SK-N-SH (cell line): ENCODE measurements at places on chromosomes 1 and 21.

GRCh38 chr1:26942656-26943055 lies 17.6 kb downstream of the KDF1 start:
- DNase-seq = no peak

DNA sequence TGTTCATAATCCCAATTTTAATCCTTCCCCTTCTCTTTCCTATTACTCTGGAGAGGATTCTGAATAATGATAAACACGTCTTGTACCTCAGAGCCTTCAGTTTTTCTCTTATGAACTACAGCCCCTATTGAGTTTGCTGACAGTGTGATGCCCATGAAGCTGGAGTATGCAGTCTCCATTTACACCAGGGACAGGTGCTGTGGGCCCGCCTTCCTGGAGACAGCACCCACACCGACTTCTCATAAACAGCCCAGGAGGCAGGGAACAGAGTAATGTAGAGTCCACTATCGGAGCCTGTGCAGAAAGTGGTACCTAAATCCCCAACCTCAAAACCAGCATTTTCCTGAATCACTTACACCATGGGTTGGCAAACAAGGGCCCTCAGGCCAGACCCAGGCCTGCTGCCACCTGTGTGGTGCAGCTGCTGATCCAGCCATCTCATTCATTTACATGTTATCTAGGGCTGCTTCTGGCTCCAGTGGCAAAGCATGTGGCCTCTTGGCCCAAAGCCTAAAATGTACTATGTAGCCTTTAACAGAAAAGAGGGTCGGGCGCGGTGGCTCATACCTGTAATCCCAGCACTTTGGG lies 95.1 kb upstream of the KRTAP19-8 start:
- DNase-seq = no peak

GRCh38 chr1:116906812-116907211 lies 2.9 kb upstream of the PTGFRN start:
- DNase-seq = no peak

DNA sequence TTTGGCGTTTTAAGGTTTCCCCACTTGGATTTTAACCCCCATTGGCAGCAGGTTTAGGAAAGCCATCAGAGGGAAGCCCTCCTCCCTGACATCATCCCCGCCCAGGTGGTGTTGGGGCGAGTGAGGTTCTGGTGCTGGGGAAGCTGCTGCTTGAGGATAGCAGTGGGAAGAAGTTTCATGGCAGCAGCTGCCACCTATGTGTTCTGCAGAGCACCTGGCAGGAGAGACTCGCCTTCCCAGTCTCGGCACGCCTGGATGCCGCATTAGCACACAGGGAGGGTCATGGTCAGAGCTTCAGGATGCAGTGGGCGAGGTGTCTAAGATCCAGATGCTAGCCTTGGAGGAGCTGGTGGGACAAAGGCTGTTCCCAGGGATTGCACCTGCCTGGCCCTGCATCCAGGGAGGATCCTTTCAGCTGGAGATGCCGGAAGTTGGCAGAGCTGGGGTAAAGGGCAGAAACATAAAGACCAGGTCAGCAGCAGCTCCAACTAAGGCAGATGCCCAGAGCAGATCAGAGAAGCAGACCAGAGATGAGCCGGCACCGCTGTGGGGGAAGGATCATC lies 33.9 kb downstream of the ABCG1 start:
- no peak for DNase-seq

- no peak for DNase-seq
Observed at GRCh38 chr1:198423673-198424072, 116.8 kb downstream of the ATP6V1G3 start.

- DNase-seq = no peak
Observed at GRCh38 chr1:208153386-208153785, 90.8 kb downstream of the PLXNA2 start.

DNA sequence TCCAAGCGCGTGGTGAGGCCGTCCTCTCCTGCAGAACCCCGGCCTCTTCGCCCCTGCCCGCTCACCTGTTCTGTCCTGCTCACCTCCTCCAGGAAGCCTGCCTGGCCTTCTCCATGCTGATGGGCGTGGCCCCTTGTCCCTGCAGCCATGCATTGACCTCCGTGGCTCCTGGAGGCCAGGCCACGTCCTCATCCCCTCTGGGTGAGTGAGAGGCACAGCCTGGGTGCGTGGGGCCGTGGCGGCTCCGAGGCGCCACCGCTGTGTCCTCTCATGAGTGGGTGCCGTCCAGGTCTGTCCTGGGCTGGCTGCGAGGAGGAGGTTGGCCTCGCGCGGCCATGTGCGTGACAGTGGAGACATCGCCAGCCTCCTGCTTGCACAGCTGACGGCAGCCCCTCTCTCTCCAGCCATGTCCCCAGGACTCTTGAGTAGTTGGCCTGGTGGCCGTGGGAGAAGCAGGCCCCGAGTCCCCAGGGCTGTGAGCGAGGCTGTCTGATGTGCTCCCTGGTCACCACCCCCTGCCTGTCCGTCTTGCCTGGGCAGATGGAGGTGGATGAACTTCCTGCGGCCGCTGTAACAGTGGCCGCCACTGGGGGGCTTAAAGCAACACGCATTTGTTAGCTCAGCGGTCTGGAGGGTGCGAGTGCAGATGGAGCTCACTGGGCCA lies 58.1 kb downstream of the PRKCZ start:
- DNase-seq = peak; percentile 87

- no peak for DNase-seq
Observed at GRCh38 chr1:59906931-59907330, 19.6 kb downstream of the CYP2J2 start.

GRCh38 chr1:151976858-151977257 lies 16.8 kb downstream of the S100A10 start:
- DNase-seq = no peak

DNA sequence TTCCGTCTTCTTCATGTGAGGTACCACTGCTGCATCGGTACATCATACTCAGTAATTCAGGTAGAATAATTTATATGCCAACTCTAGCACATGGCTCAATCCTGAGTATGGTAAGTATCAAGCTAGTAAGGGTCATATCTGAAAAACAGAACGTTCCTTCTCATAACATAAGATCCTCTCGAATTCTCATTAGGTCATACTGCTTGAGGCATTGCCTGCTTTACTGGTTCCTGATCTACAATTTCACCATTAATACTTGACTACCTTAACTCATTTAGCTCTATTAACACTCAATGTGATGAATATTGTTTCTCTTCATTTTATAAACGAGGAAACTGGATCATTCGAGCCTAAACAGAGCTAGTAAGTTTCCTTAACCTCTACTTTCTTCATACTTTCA lies 871.6 kb downstream of the BRINP3 start:
- no peak for DNase-seq

- no peak for DNase-seq
Observed at GRCh38 chr1:175287849-175288248, 95.3 kb upstream of the KIAA0040 start.

GRCh38 chr1:41789661-41790330 lies 128.9 kb downstream of the HIVEP3 start:
- DNase-seq = no peak

GRCh38 chr1:5141750-5142149 lies 487.3 kb downstream of the AJAP1 start:
- DNase-seq = no peak

GRCh38 chr1:117894078-117894477 lies 35.3 kb downstream of the GDAP2 start:
- no peak for DNase-seq

DNA sequence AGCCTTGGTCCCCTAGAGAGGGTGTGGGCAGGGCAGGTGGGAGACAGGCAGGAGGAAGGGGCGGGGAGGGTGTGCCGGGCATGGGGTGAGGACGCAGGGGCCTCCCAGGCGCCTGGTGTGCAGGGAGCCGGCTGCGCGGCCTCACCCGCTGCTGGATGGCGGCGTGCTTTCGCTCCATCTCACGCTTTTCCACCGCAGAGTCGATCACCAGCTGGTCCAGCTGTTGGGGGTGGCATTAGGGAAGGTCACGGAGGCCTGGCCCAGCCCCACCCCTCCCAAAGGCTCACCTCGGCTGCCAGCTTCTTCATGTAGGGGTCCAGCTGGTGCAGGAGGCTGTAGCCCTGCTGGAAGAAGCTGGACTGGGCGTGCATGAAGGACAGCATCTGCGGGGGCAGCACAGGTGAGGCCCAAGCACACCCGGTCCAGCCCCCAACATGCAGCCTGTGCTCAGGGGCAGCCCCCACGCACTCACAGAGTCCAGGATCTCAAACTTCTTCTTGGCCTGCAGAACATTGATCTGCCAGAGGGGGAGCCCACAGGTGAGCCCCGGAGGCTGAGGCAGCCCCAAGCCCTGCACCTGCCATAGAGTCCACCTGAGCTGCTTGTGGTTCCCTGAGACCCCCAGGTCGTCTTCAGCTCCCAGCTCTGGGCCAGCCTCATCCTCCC lies 7.9 kb downstream of the ACAP3 start:
- no peak for DNase-seq

DNA sequence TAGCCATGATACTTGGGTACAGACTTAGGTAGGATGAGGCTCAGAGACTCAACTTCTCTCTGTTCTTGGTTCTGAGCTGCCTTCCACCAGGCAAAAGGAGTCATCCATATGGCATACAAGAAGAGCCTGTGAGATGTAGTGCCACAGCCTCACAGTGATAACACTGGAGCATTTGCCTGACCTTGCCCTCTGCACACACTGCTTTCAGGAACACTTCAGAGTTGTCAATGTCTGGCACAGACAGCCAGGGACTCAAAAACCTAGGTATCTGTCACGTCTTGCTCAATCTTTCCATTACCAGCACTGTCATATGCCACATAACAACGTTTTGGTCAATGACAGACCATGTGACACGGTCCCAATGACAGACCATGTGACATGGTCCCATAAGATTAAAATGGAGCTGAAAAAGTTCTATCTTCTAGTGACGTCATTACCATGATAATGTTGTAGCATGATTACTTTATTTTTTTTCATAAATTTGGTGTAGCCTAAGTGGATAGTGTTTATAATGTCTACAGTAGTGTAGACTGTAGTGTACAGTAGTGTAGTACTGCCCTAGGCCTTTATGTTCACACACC lies 199.9 kb upstream of the CTTNBP2NL start:
- no peak for DNase-seq

GRCh38 chr1:204419064-204419403 lies 7.4 kb upstream of the PPP1R15B start:
- no peak for DNase-seq

DNA sequence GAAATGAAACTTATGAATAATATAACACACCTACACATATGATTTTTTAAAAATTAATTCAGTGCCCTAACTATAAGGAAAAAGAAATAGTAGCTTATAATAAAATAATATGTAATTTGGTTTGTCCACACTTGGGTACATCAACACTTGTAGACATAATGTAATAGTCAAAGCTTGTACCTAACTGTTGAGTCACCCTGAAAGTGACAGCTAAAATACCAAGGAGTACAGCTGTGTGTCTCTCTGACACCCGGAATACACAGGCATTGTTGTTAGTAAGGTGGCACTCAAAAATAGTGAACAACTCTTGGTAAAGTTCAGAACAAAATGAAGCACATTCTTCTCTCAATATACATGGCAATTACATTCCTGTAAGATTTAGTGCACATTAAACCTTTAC lies 243.4 kb downstream of the TRABD2B start:
- DNase-seq = no peak

- DNase-seq = no peak
Observed at GRCh38 chr1:182927693-182928433, 25.1 kb downstream of the SHCBP1L start.

DNA sequence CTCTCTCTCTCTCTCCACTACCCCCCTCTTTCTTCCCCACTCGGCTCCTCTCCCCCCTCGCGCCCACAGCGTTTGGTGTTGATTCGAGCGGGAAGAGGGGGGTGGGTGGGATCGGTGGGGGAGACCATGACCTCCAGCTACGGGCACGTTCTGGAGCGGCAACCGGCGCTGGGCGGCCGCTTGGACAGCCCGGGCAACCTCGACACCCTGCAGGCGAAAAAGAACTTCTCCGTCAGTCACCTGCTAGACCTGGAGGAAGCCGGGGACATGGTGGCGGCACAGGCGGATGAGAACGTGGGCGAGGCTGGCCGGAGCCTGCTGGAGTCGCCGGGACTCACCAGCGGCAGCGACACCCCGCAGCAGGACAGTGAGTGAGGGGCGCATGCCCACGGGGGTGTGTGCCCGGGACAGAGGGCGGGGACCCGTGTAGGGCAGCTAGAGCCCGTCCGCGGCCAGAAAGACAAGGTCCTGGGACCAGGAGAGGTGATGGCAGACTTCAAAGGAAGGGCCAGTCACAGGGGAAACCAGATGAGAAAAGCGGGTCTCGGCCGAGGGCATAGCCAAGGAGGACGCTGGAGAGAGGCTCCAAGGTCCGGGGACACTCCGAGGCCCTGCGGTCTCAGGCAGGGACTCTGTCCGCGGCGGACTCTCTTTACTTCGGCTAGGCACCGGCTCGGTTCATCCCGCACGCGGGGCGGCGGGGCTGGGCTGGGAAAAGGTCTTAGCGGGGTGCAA lies at the start of gene PRRX1:
Gene PRRX1, plus strand, starts transcription at position 39 of the 735 bp plus-strand sequence. Its CDS starts 88 bp downstream, at position 127.
- DNase-seq = peak; percentile 53

DNA sequence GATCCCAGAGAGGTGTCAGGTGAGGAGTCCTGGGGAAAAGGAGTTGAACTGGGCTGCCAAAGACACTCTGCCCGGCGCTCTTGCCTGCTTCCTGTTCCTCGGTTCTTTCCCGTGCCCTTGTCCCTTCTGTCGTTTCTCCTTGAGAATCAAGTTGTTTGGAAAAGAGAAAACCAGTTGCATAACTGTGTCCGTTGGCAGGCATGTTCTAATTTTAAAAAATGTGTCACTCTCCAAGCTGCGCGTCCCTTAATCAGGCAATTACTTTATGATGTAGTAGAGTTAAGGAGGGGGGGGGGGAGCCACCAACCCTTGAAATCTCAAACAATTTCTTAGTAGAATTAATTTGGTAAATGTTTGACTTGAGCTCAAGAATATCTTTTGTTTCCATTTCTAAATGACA lies 105.9 kb upstream of the IGSF21 start:
- no peak for DNase-seq

DNA sequence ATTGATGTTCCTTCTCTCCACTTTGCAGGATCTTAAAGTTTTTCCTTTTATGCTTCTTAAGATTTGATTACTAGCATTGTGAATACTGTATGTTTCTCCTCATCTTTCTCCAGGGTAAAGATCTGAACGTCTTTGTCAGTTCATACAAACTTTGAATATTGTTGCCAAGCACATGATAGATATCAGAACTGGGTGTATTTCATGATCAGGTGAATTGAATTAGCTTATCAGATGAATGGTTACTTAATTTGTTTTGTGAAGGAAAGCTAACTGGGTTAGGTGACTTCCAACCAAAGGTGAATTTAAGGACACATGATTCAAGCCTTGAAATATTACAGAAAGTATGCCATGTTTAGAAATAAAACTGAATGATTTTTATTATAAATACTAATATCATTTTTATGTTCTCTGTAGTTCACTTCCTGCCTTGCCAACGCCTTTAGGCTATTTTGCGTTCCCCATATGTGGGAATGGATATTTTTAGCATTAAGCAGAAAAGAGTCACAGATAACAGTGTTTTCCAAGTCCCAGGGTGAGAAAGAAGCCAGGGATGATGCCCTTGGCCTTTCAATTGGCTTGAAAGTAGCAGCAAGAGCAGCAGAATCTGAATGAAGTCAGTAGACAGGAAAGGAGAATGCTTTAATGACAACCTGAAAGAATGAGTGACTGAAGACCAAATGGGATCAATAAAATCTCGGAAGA lies 752.1 kb downstream of the NCAM2 start:
- DNase-seq = peak; percentile 5

GRCh38 chr21:25956993-25957714 lies 213.4 kb downstream of the APP start:
- DNase-seq = no peak

GRCh38 chr1:99004861-99005442 lies at the start of gene PLPPR5:
Gene PLPPR5, minus strand, starts transcription at chr1:99004861. Its CDS starts 190 bp downstream, at chr1:99004671.
- peak; percentile 86 for DNase-seq

- DNase-seq = no peak
Observed at GRCh38 chr1:107135463-107135862, 5.4 kb upstream of the NTNG1 start.

- DNase-seq = no peak
Observed at GRCh38 chr1:112386024-112386723, 9.8 kb upstream of the CTTNBP2NL start.
